Kasumi-1 (cell line): ENCODE measurements at places on chromosomes 16 and 17.
A peak's percentile ranks its signal among the peaks of the same experiment; 100 is the strongest.

DNA sequence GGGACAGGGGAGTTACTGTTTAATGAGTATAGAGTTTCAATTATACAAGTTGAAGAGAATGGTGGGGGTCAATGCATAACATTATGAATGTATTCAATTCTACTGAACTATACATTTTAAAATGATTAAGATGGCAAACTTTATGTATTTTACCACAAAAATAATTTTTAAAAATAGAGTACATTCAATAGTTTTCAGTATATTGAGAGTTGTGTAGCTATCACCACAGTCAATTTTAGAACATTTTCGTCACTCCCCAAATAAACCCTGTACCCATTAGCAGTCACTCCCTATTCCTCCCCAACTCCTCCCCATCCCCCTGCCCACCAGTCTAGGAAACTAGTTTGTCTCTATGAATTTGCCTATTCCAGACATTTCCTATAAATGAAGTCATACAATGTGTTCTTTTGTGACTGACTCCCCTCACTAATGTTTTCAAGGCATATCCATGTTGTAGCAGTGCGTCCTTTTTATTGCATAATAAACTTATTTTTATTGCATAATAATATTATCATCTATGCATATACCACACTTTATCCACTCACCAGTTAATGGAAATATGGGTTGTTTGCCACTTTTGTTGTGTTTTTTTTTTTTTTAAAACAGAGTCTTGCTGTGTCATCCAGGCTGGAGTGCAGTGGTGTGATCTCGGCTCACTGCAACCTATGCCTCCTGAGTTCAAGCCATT, 52.5 kb upstream of the ERN1 start:
- DNase-seq, result no peak

DNA sequence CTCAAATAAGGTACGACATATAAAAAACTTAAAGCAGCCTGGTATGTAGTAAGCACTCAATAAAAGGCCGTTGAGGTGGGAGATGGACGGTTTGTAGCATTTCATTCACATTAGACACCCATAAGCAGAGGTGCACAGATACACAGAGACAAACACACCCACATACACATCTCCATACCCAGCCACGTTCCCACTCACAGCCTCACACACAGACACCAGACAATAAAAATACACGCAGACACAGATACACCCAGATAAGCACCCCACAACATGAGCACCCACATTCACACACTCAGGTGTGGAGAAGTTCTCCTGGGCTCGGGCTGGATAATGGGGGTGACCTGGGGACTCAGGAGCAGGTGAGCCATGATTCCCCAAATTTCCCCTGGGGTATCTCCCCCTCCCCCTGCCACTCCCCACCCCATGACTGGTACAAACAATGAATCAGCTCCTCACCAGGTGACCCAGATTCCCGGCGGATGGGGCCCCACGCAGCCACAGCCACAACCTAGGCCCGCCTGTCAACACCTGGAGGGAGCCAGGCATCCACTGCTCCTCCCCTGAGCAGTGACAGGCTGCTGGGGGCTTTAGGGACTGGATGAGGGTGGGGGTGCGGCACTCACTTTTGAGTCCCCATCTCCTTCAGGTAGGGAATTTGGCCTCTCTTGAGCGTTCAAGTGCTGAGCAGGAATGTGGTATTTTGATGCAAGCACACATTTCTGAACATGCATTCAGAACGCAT, 2.7 kb downstream of the DLX3 start:
- no peak for DNase-seq

- DNase-seq, result no peak
Observed at GRCh38 chr17:42274812-42275526, 1.2 kb downstream of the STAT5B start.

GRCh38 chr17:72421128-72422092, 300.6 kb downstream of the SOX9 start:
- DNase-seq, result peak; percentile 80

DNA sequence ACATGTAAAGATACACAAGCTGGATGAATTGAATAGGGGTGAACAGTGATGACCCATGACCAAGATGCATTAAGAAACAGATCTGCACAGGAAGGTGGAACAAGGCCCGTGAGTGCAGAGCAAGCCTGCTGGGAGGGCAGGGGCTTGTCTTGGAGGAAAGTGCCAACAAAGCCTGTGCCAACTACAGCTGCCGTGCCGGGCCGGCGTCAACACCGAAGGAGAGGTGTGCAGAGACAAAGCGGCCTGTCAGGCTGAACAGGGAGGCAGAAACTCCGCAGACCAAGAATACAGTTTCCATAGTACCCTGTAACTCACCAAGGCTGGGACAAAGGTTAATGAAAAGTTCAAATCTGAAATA, 46.7 kb downstream of the ANKRD11 start:
- DNase-seq, result no peak

GRCh38 chr17:56710986-56711385, 117.5 kb downstream of the NOG start:
- DNase-seq, result no peak

DNA sequence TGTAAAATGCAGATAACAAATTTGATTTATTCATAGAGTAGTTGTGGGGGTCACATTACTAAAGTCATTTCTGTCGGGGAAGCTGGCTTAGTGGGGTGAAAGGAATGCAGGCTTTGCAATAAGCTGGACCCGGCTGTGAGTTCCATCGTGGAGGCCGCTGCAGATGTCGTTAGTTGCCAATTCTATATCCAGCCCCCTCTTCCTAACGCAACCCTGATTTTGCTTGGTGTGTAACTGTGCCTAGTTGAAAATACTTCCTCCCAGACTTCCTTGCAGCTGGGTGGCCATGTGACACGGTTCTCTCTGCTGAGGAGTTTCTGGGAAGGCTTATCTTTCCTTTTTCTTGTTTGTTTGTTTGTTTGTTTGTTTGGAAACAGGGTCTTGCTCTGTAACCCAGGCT, 4.5 kb downstream of the MFSD6L start:
- no peak for DNase-seq
